NT2/D1 (cell line): ENCODE measurements at places on chromosomes 3 and 15.

GRCh38 chr3:128775241-128775640, 49.3 kb downstream of the RAB7A start:
- DNase-seq = no peak

DNA sequence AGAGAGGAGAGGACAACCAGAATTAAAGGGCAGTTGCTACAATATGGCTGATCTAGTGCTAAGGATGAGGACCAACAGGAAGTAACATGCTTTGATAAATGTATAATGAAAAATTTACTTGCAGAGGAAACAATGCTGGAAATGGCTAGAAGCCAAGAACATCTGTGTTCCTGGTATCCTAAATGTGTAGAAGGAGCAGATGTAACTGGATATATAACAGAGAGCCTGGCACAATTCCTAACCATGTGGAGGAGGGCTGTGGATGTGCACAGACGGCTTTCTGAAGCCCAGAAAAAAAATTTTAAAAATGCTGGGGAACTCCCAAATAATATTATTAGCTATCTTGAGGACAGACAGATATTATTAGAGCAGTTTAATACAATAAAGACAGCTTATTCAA, 159.4 kb upstream of the GBE1 start:
- no peak for DNase-seq

DNA sequence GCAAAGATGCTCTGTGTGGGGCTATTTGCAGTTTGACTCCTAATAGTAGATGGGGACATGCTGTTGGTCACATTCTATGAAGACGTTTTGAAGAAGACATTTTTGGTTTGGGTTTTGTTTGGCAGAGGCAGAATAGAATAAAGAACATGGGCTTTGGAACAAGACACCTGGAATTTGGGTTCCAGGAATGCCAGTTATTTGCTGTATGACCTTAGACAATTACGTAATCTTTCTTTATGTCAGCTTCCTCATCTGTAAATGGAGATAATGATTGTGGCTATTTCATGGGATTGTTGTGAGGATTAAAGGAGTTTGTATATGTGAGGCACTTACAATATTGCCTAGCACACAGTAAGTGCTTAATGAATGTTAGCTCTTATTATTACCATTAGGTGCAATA, 91.6 kb downstream of the MESD start:
- DNase-seq = no peak

- DNase-seq = no peak
These were observed 4.7 kb downstream of the MESP1 start for GRCh38 chr15:89746386-89746780.

GRCh38 chr3:59411186-59411585, 361.4 kb upstream of the CFAP20DC start:
- DNase-seq = no peak

- DNase-seq = no peak
These were observed at the start of gene TTLL3 for GRCh38 chr3:9809615-9810432. Gene TTLL3, plus strand, starts transcription at chr3:9810262. Its CDS starts 400 bp downstream, at chr3:9810662.

DNA sequence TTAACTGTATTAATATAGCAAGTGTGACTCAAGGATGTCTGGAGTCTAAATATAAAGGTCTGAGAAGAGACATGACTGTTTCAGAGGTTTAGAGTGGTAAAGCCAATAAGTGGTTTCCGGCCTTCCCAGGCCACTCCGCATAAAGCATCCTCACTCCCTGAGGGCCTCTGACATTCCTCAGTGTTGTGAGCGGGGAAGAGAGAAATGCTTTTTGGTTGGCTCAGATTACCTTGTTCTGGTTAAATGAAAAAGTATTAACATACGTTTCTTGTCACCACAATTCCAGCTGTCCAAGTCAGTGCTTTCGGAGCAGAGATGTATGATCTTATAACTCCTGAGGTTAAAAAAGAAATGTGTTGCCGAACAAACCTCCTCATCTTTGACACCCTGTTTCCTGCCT, 103.8 kb downstream of the RBMS3 start:
- DNase-seq = no peak

DNA sequence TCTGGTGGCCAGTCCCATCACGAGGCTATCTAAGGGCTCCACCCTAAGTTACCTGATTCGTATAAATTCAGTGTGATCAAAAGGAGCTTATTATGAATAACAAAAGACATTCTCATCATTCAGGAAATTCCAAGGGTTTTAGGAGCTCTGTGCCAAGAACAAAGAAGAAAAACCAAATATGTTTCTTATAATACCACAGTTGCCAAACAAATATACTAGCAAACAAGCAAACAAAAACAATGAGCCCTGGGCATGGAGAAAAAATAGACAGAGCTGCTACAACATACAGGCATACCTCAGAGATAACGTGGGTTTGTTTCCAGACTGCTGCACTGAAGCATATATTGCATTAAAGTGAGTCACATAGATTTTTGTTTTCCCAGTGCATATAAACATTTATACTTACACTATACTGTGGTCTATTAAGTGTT, 20.2 kb upstream of the CFAP161 start:
- no peak for DNase-seq

DNA sequence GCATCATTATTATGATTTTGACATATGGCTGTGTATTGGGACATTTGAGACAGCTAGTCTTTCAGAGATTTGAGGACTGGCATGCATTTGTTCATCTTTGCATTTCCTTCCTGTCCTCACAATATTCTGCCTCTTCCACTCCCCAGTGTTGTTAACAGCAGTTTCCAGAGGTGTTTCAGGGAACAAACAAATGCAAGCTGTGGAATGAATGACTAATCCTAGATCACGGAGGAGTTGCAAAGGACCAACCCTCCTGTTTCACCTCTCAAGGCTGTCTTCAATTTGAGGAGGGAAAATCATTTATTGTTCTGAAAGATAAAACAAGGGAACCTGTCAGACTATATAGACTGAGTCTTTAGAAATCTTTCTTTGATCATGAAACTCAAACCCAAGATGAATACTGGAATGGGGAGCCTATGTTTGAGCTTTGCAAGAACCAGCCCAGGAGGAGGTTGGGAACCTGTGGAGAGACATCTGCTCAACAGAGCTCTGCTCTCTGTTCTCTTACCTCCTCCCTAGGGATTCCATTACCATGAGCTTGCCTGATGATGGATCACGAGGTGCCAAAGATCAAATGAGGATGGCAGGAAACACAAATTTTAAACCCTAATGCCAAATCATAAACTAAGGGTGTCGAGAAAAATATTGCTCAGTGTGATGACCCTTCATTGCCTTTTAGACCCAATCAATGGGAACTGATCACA, 68.5 kb downstream of the SLC7A14 start:
- DNase-seq = no peak
